ENCODE measurements at places on chromosomes 7 and 10.

GRCh38 chr10:129388435-129388834, 78.6 kb upstream of the MGMT start:
- DNase-seq, result no peak

DNA sequence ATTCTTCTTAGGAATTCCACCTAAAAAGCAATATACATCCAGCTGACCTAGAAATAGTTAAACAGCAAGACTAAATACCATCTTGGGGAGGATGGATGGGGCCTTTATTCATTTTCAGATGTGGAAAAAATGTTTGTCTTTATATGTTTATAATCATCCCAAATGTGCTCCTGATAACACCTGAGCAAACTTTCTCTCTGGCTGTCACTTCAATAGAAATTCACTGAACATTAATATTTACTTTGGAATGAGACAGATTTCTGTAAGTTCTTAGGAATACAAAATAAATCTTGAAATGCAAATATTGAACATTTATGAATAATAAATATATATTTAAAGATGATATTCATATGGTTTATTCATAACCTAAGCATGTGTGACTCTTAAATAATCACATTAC, 185.4 kb downstream of the DGKB start:
- DNase-seq, result no peak

DNA sequence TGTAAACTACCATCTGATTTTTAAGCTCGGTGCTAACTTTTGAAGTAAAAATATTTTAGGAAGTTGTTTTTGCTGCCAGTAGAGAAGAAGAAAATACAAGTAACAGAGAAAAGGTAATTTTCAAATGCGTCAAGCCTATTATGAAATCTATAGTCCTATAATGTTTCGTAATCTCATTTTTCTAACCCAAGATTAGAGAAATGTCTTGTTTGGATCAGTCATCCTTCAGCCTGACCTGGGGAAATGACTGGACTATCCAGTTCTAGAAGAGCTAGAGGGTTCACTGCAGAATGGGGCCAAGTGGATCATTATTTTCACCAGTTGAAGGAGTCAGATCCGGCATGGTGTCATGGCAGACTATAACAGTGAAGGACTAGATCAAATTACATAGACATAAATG, 62.7 kb upstream of the FGL2 start:
- DNase-seq, result no peak

- DNase-seq, result no peak
These were observed 195.6 kb downstream of the CUX1 start for GRCh38 chr7:102012941-102013461.

DNA sequence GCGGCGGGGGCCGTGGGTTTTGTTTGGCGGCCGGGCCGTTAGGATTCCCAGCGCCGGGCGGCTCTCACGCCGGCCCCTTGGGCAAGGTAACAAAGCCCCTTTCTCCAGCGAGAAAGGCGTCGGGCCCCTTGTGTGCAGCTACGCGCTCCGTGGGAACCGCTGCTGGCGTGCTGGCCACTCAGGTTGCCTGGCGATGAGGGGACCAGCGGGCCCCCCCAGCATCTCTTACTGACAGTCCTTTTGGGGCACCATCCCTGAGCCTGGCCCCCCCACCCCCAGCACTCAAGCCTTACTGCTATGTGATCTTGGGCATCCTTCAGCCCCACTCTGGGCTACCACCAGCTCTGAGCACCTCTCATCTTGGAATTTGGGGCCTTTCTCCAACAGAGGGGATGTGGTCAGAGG, 1.8 kb downstream of the LFNG start:
- DNase-seq, result no peak

DNA sequence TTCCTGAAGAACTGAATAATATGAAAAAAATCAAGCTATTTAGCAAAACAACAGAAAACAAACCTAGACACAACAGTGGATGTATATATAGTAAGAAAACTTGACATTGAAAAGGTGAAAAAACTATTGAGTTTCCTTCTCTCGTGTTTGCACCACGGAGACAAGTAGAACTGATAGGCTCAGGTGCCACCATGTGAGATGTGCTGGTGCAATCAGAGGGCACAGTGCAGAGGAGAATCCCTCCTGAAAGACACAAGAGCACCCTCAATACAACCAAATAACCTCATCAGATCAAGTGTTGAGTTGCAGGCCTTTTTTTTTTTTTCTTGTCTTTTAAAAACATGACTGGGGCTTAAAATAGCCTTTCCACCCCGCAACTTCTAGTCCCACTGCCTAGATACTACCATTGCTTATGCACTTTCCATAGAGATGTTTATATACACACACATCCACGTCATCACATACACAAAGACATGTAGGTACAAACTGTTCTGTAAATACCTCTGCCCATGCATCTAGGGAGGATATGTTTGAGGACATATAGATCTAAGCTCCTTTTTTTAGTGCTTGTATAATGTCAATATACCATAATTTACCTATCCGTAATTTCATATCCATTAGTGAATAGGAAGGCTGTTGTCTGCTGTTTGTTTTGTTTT, 54.1 kb downstream of the UBE2H start:
- DNase-seq, result no peak

DNA sequence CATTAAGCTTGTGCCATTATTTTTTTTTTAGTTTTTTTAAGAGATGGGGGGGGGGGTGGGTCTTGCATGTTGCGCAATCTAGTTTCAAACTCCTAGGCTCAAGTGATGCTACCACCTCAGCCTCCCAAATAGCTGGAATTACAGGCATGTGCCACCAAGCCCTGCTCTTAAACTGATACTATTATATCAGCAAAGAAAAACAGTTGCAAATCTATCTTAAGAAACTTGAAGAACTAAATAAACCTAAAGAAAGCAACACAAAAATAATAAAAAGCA, 47.5 kb downstream of the BRAF start:
- DNase-seq, result no peak

DNA sequence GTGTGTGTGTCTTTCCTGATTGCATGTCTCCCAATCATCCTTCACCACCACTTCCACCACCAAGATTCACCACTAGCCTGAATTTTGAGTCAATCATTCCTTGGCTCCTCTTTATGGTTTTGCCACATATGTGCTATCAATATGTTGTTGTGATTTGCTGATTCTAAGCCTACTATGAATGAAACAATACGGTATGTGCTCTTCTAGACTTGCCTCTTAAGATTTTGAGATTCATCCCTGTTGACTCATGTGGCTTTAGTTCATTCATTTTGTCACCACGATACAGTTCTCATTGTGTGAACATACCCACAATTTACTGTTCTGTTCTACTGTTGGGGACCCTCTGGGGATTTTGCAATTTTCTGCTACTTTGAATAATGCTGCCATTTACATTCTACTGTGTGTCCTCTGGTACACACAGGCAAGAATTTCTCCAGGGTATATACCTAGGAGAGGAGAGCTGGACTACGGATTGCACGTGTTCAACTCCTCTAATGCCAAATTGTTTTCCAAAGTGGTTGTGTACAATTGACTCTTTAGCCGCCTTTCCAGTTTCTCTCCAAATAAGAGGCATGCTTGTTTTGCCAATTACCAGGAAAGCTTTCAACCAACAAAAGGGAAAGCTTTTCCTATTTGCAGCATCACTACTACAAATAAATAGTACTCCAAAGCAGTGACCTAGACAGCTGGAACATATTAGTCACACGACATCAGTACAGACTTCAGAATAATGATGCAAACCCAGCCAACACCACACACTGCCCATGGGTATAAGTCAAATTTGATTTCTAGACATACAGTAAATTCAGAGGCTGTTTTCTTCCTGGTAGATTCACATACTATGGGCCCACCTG, 30.0 kb downstream of the SGMS1 start:
- DNase-seq, result no peak

DNA sequence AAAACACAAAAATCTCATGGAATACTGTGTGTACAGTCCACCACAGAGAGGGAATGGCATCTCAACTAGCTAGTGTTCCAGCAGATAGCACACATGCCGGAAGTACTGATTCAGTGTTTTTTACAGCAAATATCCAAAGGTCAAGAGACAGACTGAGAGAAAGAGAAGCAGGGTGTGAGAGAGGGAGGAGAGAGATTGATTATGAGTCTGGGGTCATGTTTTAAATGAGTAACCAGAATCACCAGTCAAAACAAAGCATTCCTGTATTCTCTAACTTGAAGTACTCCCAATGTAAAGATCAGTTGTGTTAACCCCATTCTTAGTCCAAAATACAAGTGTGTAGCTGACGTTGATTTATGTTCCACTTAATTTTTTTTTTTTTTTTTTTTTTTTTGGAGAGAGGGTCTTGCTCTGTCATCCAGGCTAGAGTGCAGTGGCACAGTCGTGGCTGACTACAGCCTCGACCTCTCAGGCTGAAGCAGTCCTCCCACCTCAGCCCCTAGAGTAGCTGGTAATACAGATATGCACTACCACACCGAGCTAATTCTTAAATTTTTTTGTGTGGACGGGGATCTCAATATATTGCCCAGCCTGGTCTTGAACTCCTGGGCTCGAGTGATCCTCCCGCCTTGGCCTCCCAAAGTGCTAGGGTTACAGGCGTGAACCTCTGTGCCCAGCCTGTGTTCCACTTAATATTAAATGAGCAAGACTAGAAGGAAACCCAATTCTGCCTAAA, 114.2 kb downstream of the TAF3 start:
- no peak for DNase-seq

- DNase-seq, result no peak
These were observed 189.2 kb upstream of the GLI3 start for GRCh38 chr7:42426163-42426562.

GRCh38 chr7:74570533-74571156, 86.9 kb upstream of the GTF2I start:
- DNase-seq, result no peak

DNA sequence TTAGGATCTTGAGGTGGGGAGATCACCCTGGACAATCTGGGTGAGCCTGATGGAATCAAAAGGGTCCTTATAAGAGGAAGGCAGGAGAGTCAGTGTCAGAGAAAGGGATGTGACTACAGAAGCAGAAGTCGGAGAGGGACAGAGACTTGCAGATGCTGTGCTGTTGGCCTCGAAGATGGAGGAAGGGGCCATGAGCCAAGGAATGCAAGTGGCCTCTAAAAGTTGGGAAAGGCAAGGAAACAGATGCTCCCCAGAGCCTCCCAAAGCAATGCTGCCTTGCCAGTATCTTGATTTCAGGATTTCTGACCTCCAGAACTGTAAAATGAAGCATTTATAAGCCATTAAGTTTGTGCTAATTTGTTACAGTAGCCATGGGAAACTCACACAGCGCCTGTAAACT, 165.2 kb downstream of the FANK1 start:
- DNase-seq, result no peak

GRCh38 chr7:37382546-37383088, 66.0 kb downstream of the ELMO1 start:
- DNase-seq, result no peak

GRCh38 chr10:47092831-47093230, 181.6 kb downstream of the PTPN20 start:
- DNase-seq, result no peak

DNA sequence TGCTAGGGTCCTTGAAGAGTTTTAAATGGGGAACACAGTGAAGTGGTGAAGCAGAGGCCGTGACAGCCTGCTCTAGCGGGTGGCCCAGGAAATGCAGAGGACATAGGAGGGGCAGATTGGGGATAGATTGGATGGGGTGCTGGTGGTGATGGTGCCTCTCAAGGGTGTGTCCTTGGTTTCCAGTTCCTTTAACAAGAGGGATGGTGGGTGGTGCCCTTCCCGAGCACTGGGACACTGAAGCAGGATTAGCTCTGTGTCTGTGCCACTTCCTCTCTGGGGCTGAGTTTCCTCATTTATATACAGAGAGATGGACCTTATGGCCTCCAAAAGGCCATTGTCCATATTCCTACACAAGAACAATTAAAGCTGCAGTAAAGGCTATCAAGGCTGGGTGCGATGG, 285.5 kb downstream of the TCF7L2 start:
- no peak for DNase-seq

DNA sequence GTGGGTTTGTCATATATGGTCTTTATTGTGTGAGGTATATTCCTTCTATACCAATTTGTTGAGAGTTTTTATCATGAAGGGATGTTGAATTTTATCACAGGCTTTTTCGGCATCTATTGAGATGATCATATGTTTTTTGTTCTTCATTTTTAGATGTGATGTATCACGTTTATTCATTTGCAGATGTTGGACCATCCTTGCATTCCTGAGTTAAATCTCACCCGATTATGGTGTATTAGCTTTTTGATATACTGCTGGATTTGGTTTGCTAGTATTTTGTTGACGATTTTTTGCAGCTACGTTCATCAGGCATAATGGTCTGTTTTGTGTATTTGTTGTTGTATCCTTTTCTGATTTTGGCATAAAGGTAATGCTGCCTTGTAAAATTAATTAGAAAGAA, 311.0 kb downstream of the PTEN start:
- no peak for DNase-seq

DNA sequence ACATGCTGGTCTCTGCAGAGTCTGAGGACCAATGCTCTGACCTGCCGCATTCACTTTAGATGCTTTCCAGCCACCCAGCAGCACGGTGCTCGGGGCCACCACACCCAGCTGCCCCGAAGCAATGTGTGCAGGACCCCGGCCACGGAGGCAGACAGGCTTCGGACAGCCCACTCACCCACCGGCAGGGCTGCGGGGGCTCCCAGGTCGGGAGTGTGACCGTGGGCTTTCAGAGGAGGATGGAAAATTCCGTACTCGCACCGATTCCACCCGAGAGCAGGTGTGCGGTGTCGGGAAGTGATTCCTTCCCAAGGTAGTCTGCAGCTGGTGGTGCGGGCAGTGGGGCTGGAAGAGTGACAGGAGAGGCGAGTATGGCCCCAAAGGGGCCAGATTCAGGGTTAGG, 190.9 kb downstream of the DNAJB6 start:
- no peak for DNase-seq

DNA sequence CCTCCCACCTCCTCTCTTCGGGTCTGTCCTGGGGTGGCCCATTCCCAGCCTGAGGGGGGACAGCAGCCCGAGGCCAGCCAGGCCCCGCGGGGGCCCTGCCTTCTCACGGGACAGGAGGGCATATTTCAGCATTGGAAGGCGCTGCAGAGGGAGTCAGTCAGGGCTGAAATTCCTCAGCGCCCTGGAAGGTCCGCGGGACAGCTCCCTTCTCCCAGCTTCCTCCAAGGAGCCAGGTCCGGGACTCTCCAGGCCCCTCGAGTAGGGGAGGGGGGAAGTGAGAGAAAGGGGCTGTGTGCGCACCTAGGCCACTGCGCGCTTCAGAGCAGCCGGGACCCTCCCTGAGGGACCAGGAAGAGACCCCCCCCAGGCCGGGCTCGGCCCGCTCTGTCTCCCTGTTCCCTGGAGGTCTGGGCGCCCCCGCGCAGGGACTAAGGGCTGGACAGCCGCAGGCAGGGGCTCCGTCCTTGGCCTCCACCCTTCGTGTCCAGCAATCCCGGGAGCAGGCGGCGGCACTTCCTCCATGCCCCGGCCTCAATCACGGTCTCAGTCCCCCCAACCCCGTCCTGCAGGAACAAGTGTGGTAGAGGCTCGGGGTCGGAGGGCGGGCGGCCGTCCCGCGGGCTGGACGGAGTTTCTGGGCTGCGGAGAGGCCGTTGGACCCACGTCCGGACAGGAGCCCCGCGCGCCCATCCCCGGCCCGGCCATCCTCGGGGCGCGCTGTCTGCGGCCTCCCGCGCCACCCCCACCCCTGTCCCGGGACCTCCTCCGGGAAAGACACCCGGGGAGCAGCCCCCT, 6.0 kb upstream of the ELFN1 start:
- no peak for DNase-seq

Data from CD4-positive, alpha-beta T cell treated with Interleukin-10 for 1 hour (primary cell).